GM04504 (cell line): ENCODE measurements at places on chromosomes 5 and 9.

- no peak for DNase-seq
Observed at GRCh38 chr5:32357658-32358057, 44.9 kb upstream of the MTMR12 start.

GRCh38 chr5:23677996-23678395, 170.6 kb downstream of the PRDM9 start:
- no peak for DNase-seq

- DNase-seq, result no peak
Observed at GRCh38 chr9:84894859-84895258, 225.3 kb downstream of the NTRK2 start.

GRCh38 chr9:126794441-126794840, 10.4 kb upstream of the ZBTB43 start:
- no peak for DNase-seq

DNA sequence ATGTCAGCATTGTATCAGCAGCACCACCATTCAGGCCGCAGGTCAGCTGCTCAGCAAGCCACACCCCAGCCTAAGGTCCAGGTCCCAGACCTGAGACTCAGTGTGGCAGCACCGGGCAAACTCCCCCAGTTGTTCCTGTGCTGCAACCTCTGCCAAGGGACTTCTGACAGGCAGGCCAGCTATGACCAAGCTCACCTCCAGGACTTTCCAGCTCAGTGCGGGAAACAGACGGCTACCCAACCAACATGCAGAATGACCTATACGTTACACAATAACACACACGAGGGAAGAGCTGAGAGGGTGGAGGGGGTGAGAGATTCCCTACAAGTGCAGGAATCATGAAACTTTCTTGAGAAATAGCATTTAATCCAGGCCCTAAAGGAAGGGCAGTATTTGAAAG, 143.7 kb downstream of the FSTL4 start:
- no peak for DNase-seq

- DNase-seq, result peak; percentile 17
Observed at GRCh38 chr5:64811050-64811640, 42.4 kb downstream of the CWC27 start.

DNA sequence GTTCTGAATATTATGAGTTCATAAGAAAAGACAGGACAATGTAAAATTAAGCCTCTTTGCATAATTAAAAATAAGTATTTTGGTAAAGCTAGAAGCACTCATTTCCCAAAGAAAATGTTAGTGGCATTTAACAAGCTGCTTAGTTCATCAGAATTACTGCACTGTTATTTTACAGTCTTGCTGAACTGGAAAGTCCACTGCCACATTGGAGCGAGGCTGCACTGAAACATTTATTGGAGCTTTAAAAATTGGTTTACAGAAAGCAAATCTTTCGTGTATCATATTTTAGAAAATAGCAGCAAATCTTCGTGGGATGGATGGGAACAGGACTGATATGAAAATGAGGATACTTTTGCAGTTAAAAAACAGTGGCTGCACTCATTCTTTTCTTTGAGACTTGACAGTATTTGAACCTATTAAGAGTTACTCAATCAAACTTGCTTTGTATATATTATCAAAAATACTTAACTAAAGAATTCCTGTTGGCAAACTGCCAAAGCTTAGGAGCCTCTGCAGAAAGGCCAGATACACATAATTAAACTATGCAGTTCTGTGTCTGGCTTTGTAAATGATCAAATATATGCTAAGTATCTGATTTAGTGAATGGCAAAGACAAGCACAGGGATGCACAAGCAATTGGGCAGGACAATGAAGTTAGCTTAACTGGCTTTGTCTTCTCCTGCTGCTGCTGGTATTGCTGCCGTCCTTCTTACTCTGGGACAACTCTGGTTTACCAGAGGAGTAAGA, 16.5 kb upstream of the FBXL7 start:
- DNase-seq, result no peak

- no peak for DNase-seq
Observed at GRCh38 chr5:168211245-168211644, 80.2 kb upstream of the WWC1 start.

GRCh38 chr9:77011973-77012821, 7.3 kb upstream of the FOXB2 start:
- no peak for DNase-seq

DNA sequence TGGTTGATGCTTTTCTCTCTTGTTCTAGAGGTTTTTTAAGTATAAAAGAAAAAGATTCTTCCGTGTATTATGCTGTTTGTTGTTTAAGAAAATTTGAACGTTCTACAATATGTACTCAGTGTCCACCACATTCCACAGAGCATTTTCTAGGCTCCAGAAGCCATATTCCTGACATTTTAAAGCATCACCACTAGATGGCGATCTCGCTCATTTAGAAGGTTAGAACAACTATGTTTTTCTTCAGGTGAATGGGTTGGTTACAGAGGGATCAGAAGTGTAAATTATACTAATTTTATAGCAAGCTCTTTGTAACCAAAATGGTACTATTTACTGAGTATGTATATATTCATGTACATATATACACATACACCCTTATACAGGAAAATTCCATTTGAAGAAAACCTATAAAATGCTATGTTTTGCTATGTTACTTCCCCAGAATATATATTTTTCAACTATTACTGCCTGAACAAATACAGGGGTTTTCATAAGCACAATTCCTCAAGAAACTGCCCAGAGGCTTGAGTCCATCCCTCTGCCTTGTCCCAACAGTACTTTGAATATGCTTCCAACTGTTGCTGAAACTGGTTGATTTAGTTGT, 284.3 kb downstream of the CCDC171 start:
- DNase-seq, result peak; percentile 24

GRCh38 chr9:99336531-99336930, 114.4 kb downstream of the SEC61B start:
- no peak for DNase-seq

DNA sequence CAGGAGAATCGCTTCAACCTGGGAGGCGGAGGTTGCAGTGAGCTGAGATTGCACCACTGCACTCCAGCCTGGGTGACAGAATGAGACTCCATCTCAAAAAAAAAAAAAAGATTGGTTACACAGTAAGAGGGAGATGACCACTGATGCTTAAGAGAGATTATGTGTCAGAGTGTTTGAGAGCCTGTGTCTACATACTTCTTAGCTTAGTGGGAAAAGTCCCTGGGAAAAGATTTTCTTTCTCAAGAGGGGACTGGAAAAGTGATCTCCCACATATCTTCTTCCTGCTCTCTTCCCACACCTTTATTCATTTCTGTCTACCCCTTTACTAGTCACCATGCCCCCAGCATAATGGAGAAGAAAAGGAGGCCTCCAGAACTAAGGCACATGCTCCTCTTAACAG, 55.2 kb downstream of the MCTP1 start:
- DNase-seq, result no peak

DNA sequence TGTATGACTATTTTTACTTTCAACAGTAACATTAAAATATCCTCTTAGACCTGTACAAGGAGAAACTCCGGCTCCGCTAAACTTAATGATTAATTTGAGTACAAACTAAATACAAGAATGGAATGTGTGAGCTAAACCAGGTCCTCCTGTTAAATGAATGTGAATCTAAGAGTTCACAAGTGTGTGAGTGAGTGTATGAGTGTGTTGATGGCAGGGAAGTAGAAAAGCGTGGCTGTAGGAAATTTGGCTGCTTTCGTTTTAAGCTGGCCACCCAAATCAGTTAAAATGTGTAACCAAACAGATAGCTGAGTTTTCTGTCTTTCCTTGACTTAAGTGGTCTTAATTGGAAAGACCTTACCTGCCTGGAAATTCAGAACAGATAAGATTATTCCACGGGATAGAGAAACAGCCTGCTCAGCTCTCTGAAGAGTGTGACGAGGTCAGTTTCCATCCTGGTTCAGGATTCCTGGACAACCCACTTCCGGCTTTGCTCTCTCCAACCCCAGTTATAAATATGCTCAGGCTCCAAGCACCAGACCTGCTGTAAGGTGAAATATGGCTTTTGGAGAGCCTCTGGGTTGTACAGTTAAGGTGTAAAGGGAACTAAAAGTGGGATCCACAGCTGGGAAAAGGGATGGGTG, 908.6 kb upstream of the EDIL3 start:
- DNase-seq, result no peak
